ENCODE measurements at places on chromosomes 6 and 20. TPM values are rescaled to one million over a fixed set of nuclear protein-coding genes. Genes with fewer than 3 reads are reported as not detected.

DNA sequence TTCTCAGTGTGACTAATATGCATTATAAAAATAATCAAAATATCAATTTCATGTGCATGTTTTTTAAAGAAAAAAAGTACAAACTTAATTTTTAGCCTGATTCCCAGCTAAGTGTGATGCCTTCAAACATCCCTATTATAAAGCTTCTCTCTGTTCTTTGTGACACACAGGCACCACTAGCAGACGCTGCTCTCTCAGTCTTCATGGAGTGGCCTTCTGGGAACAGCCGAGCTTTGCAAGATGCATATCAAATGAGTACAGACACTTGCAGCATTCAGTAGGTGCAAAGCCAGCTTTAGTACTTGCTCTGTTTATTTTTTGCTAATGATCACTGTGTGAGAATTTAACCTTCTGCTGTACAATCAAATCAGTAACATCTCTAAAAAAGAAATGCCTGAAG is 340.0 kb downstream of the ADGRB3 start:
- no peak for DNase-seq

OR2H2 gene
- total RNA-seq: not detected

DNA sequence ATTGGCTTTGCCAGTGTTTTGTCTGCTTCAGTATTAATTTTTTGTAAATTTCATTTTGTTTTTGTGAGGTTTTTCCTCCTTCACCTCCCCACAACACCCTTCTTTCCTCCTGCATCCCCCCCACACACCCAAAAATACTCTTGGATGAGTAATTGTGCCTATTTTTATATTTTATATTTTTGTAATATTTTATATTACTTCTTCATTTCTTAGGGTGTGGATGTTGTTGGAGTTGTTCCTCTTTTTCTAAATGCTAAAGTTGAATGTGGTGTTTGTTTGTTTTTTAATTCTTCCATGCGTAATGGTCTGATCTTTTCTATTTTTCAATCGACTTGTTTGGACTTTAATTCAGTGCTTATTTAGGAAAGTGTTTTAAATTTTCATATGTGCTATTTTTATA is 420.5 kb upstream of the SOX4 start:
- DNase-seq: no peak

DNA sequence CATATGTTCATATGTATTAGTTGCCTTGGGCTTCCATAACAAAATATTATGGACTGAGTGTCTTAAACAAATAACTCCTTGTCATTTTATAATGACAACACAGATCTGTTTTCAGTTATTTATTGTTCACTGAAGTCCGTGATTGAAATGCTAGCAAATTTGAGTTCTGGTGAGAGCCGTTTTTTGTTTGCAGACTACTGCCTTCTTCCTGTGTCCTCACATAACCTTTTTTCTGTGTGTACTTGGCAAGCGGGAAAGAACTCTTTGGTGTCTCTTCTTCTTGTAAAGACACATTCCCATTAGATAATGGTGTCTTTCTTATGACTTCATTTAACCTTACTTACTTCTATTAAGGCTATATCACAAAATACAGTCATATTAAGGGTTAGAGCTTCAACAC is 482.9 kb upstream of the EYS start:
- no peak for DNase-seq

DNA sequence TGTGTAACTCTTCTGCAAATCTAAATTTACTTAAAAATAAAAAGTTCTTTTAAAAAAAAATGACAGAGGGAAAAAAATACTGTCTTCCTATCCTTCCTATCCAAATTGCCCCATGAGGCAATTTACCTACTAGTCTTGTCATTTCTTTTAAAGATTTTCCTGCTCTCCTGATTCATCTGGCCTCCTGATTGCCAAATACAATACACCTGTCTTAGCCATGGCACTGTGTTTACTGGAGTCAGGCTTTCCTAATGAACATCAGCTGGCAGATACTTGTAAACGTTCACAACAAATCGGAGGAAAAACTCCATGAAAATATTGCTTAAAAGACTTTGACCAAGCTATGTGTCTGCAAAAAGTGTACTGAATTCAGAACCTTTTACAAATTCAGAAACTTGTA is 21.5 kb downstream of the TM9SF4 start:
- no peak for DNase-seq

- no peak for DNase-seq
Observed at GRCh38 chr6:48136856-48137255, 25.9 kb upstream of the PTCHD4 start.

DNA sequence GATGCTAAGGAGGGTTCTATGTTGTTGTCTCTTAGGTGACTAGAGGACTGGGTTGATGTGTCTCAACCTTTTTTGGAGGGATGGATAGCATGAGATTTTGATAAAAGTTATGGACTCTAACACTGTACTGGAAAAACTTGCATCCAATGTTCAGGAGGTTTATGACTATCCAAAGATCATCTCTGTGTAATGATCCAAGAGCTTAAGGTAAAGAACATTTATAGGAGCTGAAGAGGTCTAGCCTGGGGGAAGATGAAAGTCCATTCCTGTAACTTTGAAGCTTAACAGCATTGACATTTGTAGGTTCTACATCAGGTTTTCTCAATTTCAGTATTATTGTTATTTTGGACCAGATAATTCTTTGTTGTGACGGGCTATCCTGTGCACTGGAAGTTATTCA is 48.9 kb downstream of the ESF1 start:
- DNase-seq: no peak

DDX39B gene
- total RNA-seq: 389 TPM

DNA sequence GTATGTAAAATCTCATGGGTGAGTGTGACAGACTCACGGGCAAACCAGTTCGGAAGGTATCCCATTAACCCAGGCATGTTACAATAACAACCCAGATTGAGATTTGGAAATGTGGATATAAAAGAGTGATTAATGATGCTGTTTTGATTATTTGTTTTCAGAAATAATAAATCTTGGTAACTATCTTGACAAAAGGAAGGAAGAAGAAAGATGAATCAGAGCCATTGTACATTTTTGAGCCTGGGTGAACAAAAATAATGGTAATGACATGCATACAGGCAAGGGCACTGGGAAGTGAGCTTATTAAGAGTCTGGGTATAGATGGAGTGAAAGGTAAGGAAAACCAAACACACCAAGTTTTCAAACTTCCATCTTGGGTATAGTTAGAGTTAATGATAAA is 862.0 kb downstream of the PHF3 start:
- DNase-seq: no peak

DNA sequence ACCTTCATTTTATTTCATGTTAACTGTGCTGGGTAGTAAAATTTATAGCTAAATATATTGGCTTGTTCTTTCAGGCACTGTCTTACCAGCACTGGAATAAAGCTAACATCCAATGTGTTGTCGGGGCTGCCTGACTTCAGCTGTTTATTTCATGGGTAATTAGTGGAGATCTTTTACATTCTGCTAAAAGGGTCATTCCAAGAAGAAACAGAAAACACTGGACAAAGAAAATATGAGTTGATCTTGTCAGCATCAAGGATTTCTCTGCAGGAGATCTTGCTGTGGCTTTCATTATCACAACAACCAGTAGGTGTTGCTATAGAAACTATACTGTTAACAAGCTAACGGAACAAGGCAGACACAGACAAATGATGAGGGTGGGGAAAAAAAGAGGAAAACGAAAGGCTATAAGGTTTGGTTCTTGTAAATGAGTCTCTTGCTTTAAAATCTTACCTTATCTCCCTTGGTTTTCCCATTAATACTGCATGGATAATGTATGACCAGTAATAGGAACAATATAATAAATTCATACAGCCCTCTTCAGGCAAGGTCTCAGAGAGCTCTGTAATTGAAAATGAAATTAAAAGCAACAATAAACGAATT is 206.8 kb downstream of the SIM1 start:
- DNase-seq: no peak

CPNE5 gene
- total RNA-seq: not detected

DNA sequence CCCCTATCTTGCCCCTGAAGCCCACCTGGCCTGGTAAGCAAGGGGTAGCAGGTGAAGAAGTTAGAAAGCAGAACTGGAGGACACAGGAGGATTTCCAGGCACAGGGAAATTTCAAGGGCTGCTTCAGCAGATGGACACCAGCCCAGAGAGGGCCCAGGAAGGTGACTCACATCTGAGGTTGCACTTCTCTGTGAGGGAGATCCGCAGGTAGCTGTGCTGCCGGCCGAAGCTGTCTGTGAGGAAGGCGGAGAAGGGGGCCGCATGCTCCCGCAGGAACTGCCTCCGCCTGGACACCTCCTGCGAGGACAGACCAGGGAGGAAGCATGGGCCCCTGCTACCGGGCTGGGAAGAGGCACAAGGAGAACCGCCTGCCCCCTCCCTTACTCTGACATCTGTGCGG is 7.1 kb downstream of the MOCS1 start:
- peak; percentile 28 for DNase-seq

GRCh38 chr6:139256087-139256486 is 35.7 kb downstream of the TXLNB start:
- DNase-seq: peak; percentile 32

DNA sequence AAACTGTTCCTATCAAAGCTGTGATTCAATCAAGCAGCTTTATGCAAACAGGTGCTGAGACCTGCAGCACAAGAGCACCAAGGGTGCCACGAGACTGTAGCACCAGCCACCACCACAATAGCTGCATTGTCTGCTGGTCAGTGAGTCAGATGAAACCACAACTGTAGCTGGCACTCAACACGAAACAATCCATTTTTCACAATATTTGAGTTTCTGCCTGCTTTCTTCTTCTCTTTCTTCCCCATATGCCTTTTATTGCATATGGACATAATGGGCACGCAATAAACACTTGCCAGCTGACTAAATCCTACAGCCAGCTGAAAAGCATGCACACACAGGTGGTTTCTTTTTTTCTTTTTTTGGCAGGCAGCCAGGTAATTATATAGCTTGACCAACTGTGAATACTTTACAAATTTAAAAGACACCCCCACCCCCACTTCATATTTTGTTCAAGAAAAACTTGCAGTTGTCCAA is 16.6 kb downstream of the SLC2A12 start:
- peak; percentile 42 for DNase-seq

DNA sequence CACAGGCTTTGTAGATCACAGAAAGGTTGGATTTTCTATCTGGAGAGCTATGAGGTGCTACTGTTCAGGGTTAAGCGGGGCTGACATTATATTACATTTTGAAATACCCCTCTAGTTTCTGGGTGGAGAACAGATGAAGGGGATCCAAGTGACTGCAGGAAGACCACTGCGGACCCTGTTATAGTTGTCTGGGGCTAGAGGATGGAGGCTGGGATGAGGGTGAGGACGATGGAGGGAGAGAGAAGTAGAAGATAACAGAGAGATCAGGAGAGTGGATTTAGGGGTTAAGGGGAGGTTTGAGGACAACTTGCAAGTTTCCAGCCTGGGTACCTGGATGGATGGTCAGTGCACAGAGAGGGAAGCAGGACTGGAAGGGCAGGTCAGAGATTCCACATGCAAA is 43.5 kb upstream of the TGM2 start:
- DNase-seq: no peak

CDH22 gene
- total RNA-seq: not detected

DNA sequence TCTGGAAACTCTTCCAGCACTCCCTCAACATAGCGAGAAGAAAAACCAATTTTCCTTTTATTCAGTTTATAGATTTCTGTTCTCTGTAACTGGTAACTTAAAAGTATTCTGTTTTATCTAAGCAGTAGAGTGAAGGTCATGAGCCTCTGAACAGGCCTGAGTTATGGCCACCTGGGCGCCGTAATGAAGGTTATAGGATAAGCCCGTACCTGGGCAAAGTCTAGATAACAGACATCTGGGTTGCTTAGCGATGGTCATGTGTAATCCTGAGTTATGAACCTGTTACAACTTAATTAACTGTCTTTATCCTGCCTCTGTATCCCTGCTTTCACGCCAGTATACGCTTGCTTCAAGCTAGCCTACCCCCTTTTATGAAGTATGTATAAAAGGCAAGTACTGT is 13.0 kb upstream of the FAM217A start:
- no peak for DNase-seq

DNA sequence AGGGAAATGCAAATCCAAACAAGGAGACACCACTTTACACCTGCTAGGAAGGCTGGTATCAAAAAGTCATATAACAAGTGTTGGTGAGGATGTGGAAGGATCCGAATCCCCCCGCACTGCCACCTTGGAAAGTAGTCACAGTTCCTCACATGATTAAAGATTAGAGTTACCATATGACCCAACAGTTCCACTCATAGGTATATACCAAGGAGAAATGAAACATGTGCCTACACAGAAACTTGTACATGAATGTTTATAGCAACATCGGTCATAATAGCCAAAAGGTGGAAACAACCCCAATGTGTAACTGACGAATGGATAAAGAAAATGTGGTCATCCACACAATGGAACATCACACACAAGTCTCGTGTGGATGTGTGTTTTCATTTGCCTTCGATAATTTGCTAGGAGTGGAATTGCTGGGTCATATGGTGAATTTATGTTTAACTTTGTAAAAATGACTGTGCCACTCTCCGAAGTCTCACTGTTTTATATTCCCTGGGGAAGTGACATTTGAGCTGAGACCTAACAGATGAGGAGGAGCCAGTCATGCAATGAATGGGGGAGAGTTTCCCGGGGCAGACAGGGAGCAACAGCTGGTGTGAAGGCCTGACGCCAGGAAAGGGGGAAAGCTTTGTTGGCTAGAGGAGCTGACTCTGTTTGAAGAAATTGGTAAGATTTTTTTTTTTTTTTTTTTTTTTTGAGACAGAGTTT is 125.9 kb upstream of the MLN start:
- DNase-seq: peak; percentile 13

DNA sequence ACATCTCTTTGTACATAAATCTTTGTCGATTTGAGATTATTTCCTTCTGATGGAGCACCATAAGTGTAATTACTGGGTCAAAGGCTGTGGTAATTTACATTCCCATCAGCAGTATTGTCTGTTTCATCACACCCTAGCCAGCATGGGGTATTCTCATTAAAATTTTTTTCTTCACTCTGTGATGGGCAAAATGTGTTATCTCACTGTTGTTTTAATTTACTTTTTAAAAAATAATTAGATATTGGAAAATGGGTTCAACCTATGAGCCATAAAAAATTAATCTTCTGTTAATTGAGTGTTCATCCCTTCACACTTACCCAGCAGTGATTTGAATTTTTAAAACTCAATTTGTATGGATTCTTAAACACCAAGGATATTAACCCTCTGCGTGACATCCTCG is 44.0 kb upstream of the NNAT start:
- no peak for DNase-seq

ISM1 gene
- not detected for total RNA-seq

DNA sequence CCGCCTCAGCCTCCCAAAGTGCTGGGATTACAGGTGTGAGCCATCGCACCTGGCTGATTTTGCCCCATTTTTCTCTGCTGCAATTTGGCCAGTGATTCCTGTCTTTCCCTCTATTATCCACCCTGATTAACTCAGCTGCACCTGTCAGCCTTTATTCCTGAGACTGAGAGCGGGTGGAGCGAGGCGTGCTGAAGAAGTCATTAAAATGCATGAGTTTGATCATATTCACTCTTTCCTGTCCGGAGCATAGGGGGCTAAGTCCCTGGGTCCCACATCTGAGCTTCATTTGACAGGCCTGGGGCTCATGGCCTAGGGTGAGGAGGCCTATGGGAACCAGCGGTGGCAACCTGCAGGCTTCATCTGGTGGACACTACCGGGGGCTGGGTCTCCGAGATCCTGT is 25.7 kb upstream of the CTNNBL1 start:
- no peak for DNase-seq

GRCh38 chr6:107140581-107140980 is 25.3 kb upstream of the BEND3 start:
- no peak for DNase-seq

GRCh38 chr6:83860782-83861495 is 1.4 kb downstream of the CYB5R4 start:
- no peak for DNase-seq
